ENCODE measurements at places on chromosomes 5 and 9. TPM values are rescaled to one million over a fixed set of nuclear protein-coding genes. Genes with fewer than 3 reads are reported as not detected.
A peak's percentile ranks its signal among the peaks of the same experiment; 100 is the strongest.

DNA sequence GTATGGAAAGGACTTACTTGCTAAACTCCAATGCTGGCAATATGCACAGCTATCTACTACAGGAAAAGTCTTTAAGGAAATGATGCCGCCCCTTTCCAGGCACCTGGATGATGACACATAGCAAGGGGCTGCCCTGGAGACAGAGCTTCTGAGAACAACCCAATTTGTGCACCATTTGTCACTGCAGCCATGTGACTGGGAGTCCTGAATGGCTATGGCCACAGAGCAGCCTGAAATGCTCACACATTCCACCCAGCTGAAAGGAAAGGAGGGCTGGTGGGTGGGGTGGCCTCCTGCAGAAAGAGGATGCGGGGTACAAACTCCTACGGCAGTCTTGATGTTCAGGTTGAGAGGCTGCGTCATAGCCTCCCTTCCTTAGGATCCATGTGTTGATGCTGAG lies 70.1 kb upstream of the FSTL4 start:
- no peak for DNase-seq

DNA sequence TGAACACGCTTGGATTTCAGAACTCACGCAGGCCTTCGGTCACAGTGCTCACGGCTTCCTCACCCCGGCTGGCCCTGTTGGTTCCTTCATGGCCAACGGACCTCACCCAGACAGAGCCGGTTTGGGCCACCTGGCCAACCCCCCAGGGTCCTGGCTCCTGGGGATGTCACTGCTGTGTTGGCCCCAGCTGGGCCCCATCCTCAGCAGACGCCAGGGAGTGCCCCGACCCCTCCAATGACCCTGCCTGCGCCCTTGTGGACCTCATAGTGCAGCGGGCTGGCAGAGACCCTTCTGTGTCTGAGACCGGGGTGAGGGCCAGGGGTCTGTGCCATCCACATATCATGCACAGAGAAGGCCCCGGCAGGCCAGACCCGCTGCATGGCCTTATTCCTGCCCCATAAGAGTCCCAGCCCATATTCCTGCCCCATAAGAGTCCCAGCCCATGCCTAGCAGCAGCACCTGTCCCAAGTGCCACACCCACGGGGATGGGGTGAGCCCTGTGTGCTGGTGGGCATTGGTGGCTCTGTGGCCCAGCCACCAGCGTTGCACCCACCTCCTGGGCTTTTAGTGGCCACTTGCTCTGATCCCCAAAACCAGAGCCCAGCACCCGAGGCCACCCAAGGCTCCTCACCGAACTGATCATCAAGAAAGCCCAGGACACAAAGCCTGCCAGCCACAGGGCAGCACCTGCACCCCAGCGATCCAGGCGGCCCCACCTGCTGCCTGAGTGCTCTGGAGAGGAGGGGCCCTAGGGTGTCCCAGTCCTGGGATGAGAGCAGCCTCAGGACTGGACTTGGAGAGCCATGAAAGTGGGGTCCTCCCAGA lies 1.3 kb upstream of the LPCAT1 start:
- no peak for DNase-seq

CARD6 gene
- total RNA-seq = 5.7 TPM

PRR16 gene
- total RNA-seq = 16.5 TPM

GRCh38 chr9:37408933-37409710 lies 13.4 kb upstream of the GRHPR start:
- DNase-seq = no peak

- no peak for DNase-seq
These were observed 42.2 kb downstream of the PRLR start for GRCh38 chr5:35188031-35188457.

DNA sequence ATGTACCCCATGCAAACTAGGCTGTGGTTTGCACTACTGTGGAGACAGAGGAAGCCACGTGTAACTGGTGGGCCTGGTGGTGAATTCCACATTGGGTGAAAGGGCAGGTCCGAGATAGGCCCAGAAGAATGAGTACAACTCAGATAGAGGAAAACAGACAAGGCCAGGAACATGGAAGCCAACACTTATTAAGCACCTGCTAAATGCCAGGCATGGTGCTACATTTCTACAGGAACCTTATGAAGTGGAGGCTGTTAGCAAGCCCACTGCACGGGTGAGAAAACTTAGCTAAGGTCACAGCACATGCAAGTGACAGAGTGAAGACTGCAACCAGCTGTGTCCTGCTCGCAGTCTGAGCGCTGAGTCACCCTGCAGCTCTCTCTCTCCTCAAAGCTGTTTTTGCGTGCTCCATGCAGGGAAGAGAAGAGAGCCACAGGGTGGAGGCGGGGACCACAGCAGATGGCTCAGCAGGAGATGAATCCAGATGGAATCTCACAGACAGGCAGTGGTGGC lies 65.5 kb upstream of the SPTLC1 start:
- DNase-seq = peak; percentile 80

DNA sequence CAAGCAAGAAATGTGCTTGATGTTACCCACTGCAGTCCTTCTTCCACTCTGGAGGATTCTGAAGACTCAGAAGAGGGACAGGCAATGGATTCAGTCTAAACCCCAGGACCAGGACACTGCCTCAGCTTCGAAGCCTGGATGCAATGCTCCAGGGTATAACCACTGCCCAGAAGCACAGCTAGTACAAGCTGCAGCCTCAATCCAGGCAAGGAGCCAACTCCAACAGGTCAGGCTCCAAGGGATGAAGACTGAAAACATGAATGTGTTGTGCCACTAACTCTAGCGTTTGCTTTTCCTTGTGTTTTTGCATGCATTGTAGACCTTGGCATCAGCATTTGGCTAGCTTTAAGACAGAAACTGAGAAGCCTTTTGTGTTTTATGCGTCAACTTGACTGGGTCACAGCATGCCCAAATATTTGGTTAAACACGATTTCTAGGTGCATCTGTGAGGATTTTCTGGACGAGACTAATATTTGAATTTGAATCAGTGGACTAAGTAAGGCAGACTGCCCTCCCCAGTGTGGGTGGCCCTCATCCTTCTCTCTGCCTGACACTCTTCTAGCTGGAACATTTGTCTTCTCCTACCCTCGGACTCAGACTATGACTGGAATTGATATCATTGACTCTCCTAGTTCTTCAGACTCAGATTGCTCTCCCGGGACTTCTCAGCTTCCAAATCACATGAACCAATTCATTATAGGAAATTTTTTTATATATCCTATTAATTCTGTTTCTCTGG lies 20.5 kb upstream of the GPX3 start:
- DNase-seq = peak; percentile 25

- DNase-seq = peak; percentile 96
These were observed 2.1 kb downstream of the SYNPO start for GRCh38 chr5:150642567-150642927.

- DNase-seq = no peak
These were observed 63.2 kb downstream of the NFIB start for GRCh38 chr9:14250794-14251153.

CCL27 gene
- total RNA-seq = not detected

GRCh38 chr9:87842878-87843585 lies 39.6 kb upstream of the SPATA31E1 start:
- no peak for DNase-seq

MTRR gene
- total RNA-seq = 45.1 TPM

FUBP3 gene
- total RNA-seq = 49.2 TPM

DNA sequence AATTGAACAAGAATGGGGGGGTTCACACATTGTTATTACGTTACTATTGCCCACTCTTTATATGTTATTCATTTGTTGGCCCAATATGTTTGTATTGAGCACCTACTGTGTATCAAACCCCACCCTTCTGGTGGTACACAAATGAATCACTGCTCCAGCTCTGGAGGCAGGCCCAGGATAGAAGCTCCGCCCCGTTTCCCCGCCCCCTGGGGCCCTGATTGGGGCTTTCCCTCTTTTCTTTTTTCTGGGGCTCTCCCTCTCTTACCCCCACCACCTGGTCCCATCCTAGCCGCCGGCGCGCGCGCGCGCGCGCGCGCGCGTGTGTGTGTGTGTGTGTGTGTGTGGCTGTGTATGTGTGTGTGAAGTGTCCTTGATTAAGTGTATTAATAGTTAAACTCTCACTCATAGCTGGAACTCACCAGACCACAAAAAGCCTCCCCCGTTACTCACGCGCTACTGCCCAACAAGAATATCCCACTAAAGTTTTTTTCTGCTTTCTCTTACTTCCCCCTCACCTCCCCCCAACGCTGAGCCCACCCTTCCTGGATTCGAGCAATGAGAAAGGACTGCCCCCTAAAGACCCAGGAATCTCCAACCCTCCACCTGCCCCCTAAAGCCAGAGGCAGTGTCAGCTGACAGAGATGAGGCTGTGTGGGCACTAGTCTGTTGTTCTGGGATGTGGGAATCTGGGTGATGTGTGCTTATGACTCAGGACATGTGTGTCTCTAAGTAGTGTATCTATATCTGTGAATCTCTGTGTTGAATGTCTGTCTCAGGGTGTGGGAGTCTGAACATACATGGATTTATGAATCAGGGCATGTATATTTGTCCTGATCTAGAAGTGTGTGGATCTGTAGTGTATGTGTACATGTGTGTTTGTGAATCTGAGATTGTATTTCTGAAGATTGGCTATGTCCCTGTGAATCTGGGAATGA lies 4.0 kb downstream of the CXXC5 start:
- peak; percentile 86 for DNase-seq

DNA sequence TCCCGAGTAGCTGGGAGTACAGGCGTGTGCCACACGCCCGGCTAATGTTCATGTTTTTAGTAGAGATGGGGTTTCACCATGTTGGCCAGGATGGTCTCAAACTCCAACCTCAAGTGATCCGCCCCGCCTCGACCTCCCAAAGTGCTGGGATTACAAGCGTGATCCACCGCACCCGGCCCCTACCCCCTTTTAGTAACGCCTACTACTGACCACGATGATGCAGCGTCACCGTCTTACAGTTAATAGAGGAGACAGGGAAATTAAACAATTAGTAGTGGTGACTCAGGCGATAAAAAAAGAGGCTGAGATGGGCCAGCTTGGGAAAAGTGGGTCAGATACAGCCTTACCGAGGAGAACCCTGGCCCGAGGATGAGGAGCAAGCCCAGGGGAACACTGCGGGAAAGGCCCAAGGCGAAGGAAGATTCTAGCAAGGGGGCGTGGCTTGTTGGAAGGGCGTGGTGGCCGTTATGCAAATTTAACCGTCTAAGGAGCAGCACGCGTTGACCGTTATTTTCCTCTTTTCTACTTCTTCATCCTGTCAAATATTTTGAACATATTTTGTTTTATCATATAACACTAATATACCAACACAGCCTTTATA lies 1.6 kb upstream of the SETX start:
- DNase-seq = no peak

- peak; percentile 41 for DNase-seq
These were observed 109.9 kb downstream of the EDIL3 start for GRCh38 chr5:84274585-84275468.

SPATA31D4 gene
- total RNA-seq = not detected

DNA sequence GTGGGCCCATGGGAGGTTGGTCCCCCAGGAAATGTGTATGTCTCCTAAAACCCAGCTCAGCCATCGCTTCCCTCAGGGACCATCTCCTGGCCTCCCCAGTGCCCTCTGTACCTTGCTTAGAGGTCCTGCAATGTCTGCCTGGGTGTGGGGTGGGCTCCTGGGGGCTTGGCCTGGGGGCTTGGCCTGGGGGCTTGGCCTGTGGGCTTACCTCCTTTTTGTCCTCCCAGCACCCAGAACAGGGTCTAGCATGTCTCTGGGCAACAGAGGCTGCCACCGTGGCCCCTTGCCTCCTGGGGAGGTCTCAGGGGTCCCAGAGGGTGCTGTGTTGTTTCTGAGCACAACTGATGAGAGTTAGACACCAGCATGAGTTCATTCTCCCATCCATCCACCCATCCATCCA lies 10.7 kb upstream of the VAV2 start:
- DNase-seq = no peak

TLE1 gene
- total RNA-seq = 21.9 TPM

- no peak for DNase-seq
These were observed 101.3 kb upstream of the LARP1 start for GRCh38 chr5:154653764-154654485.

- no peak for DNase-seq
These were observed 84.6 kb upstream of the FSTL4 start for GRCh38 chr5:133696782-133697507.

SKP2 gene
- 62.7 TPM for total RNA-seq

- peak; percentile 90 for DNase-seq
These were observed 111.1 kb downstream of the RGS3 start for GRCh38 chr9:113574441-113575262.

GRCh38 chr5:84292788-84293653 lies 91.7 kb downstream of the EDIL3 start:
- peak; percentile 94 for DNase-seq

GABRB2 gene
- total RNA-seq = not detected

DNA sequence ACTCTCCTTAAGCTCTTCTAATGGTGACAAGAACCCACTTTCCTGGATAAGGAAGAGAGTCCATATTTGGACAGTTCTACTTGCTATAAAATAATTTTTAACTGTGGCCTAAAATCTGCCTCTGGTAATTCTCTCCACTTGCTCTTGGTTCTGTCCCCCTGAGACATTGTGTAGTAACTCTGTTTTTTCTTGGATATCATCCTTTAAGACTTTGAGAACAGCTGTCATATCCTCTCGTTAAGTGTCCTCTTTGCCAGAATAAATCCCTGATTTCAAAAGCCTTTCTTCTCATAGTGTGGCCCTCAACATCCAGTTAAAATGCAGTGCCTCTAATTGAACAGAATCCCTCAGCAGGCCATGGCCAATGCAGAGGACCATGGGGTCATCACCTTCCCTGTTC lies 101.5 kb downstream of the ARHGEF28 start:
- DNase-seq = no peak

DNA sequence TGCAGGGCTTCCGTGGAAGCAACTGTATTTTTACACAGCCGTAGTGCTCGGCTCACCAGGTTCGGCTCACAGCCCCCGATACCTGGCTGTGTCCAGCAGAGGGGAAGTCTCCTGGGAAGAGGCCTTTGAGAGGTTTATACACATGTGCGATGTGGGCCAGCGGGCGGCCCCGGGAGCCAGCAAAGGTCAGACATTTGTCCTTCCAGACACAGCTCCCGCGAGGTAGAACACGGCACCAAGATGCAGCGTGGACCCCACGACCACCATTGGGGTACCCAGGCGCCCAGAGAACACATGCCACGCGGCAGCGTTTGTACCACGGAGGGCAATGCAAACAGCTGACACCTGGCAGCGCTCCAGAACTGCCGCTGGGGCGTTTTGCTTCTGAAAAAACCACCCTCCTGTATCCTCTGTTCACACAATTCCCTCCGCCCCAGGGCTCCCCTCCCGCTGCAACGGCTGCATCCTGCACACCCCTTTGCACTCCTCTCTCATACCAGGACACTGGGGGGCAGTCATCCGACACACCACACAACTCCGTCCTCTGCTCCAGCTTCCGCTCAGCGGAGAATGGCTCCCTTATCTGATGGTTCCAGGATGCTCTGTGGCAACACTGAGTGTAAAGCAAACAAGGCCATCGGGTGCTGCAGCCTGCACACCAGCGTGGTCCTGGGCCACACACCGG lies 235.3 kb downstream of the SYK start:
- DNase-seq = peak; percentile 83
